ENCODE measurements at places on chromosomes 16 and 17.

GRCh38 chr17:78659546-78659945 lies 82.3 kb upstream of the DNAH17 start:
- DNase-seq: no peak

DNA sequence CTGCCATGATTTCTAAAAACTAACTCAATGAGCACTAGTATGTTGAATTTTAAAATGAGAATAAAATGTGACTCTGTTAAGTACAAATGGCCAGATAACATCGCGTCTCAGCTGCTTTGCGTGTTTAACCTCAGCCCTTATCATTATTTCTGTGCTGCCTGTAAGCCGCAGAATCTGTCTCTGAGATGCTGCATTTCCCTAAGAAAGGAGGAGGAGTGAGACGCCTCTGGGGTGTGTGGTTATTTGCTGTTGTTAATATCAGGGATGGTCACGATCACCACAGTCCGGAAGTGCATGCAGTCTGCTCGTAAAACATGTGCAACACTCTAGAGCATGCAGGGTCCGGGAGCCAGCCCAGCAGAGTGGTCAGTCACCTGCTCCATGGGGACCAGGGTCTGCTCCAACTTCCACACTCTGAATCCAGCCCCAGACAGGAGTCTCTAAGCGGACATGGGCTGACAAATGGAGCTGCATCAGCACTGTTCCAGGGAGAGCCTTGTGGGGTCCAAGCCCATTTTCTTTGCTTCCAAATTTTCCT lies 342.5 kb downstream of the MAF start:
- no peak for DNase-seq

GRCh38 chr17:17088086-17088485 lies 45.8 kb downstream of the MPRIP start:
- DNase-seq: no peak

DNA sequence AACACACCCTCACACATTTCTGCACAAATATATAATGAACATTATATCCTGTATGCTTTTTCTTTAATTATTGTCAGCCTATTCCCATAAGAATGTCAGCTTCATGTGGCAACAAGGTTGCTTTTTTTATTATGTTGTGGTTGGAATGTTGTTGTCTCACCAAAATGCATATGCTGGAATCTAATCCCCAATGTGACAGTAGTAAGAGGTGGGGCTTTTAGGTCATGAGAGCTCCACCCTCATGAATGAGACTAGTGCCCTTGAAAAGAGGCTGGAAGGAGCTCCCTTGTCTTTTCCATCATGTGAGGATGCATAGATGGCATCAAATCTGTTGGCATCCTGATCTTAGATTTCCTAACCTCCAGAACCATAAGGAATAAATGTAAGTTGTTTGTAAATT lies 131.3 kb upstream of the IRX6 start:
- no peak for DNase-seq

DNA sequence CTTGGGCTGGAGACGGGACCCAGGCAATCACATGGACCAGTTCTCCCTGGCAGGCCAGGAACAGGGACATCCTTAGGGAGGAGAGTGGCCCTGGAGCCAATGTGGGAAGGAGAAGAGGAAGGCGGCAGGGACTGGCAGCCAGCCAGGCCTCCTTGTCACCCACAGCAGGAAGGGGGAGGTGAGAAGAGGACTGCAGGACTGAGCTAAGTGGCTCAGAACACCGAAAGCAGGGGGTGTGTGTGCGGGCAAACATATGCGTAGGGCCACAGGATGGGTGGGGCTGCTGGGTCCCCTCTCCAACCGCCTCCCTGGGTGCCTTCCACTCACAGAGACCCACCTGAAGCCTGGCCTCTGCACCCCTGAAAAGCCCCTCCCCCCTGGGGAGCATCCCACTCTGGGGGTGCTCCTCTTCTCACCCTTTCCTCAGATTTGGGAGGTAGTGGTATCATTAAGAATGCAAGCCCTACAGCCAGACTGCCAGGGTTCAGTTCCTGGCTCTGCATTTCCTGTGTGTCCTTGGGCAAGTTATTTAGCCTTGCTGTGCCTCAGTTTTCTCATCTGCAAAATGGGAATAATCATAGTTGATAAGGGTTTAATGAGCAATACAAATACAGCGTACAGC lies 8.1 kb downstream of the PNMT start:
- no peak for DNase-seq

DNA sequence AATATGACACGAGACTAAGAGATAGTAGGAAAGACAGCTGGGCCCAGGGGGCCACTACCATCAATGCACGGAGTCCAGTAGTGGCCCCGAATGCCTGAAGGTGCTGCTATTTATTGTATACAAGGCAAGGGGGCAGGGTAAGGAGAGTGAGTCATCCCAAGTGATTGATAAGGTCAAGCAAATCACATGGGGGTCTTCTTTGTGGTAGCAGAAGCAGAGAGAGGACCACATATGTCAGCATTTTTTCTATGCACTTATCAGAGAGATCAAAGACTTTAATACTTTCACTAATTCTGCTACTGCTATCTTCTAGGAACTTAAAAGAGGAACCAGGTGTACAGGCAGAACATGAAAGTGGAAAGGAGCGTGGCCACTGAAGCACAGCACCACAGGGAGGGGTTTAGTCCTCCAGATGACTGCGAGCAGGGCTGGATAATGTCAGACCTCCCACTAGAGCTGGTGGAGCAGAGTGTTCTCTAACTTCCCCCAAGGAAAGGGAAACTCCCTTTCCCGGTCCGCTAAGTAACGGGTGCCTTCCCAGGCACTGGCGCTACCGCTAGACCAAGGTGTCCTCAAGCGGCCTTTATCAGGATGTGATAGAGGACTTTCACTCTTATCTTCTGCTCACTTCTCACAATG lies 26.4 kb upstream of the ARL4D start:
- no peak for DNase-seq

GRCh38 chr17:77266891-77267341 lies 126.1 kb downstream of the SEC14L1 start:
- no peak for DNase-seq

DNA sequence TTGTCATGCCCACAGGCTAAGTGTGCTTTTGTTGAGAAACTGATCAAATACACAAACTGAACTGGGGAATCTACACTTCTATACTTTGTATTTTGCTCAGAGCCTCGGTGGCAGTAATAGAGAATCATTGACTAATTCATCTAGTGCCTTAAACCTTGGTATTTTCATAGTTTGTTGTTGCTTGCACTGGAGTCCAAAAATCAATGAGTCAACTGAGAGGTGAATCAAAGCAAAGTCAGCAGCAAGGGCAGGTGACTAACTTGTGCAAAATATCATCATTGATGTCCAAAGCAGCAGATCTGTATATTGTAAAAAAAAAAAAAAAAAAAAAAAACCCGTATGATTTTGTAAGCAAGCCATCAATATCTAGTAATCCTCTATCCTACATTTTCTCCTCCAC lies 296.4 kb downstream of the MAP2K6 start:
- no peak for DNase-seq

- DNase-seq: no peak
Measured at GRCh38 chr16:75576384-75576811, 10.2 kb downstream of the GABARAPL2 start.

DNA sequence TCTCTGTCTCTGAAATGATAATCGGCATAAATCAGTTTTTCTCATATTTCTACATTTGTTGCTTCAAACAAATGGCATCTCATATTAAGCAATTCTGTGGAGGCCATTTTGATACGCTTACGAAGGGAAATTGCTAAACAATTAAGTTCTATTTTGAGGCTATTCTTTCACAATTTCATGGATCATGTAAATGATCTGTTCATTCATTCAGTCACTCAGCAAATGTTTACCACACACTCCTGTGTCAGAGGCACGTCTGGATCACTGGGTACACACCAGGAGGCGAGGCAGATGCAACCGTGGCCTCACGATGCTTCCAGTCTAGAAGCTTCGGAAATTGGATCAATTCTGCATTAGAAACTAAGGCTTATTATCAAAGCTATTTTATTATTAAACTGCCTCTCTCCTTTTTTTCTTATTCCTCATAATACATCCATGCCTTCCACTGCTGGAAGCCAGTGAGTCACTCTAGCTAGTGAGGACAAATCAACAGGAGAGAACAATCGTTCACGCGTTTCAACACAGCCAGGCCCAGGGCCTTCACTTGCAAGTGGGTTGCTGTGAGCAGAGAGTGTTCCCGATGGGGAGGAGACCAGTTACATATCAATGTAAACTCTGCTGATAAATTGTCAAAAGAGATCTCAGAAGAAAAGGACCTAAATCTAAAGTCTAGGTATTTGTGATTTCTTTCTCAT lies 11.3 kb upstream of the SLC39A11 start:
- DNase-seq: no peak

- no peak for DNase-seq
Measured at GRCh38 chr17:8366231-8366630, 10.3 kb downstream of the KRABD2 start.

GRCh38 chr17:63531022-63531965 lies 8.1 kb downstream of the KCNH6 start:
- DNase-seq: peak; percentile 68

- no peak for DNase-seq
Measured at GRCh38 chr16:12132290-12132689, 155.8 kb downstream of the SNX29 start.

GRCh38 chr17:4038076-4038475 lies 73.8 kb upstream of the ATP2A3 start:
- DNase-seq: no peak

- no peak for DNase-seq
Measured at GRCh38 chr17:19004421-19005136, at the start of gene FAM83G. Gene FAM83G, minus strand, starts transcription at chr17:19004764. Its CDS starts 723 bp downstream, at chr17:19004041.

- no peak for DNase-seq
Measured at GRCh38 chr17:35001549-35001948, 21.2 kb downstream of the LIG3 start.

GRCh38 chr16:82366462-82366861 lies 196.4 kb upstream of the MPHOSPH6 start:
- no peak for DNase-seq

- DNase-seq: no peak
Measured at GRCh38 chr16:57981636-57982035, 10.7 kb upstream of the CNGB1 start.

GRCh38 chr16:85557971-85558657 lies 55.0 kb upstream of the GSE1 start:
- peak; percentile 57 for DNase-seq

GRCh38 chr17:27244491-27245223 lies 49.3 kb upstream of the WSB1 start:
- DNase-seq: no peak

- no peak for DNase-seq
Measured at GRCh38 chr17:71869841-71870545, 250.8 kb upstream of the SOX9 start.

DNA sequence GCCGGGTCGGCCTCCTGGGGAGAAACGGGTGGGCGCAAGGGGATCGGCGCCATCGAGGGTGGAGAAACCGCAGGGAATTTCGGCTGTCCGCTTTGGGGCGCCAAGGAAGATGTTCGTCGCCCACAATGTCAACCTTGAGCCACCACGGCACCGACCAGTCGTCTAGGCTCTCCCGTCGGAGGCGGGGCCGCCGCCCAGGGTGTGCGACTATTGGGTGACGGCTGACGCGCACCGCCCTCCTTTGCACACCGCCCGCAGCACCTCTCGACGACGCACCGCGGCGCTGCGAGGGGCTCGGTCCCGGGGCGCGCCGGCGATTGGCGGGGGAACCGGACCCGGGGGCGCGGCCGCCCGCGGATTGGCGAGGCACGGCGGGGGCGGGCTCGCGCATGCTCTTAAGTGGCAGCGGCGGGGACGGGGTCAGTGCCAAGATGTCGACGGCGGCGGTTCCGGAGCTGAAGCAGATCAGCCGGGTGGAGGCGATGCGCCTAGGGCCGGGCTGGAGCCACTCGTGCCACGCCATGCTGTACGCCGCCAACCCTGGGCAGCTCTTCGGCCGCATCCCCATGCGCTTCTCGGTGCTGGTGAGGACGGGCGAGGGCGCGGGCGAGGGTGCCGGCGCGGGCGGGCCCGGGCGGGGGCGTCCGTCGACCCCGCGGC lies at the start of gene NUDT16L1:
NUDT16L1 (plus strand) TSS at position 267 of the 660 bp plus-strand sequence; CDS start at position 432, 165 bp downstream.
- peak; percentile 96 for DNase-seq

- DNase-seq: no peak
Measured at GRCh38 chr16:89764711-89765201, 43.4 kb downstream of the ZNF276 start.

DNA sequence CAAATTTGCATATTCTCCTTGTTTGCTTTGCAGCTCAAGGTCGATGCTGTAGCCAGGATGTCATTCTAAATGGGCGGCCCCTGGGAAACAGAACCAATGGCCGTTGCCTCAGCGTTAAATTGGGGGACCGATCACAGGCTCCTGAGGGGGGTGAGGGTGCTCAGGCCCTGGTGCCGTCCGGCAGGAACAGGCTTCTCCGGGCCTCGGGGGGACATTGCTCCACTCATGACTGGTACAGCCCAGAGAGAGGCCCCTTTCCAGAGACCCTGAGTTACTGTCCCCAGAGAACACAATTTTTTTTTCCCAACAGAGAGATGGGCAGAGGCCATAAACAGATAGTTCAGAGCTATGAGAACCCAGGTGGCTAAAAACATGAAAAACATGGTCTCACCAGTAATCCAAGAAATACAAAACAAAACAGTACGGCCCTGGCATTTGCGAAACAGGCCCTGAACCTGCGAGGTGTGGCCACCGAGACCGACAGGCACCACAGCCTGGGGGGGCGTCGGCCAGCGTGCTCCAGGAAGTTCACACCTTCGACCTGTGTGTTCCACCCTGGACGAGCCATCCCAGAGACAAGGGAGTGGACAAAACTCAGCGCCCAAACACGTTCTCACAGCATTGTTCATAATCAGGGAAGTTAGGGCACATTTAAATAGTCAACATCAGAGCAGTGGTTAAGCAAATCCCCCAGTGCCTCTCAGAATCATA lies 82.8 kb downstream of the METRNL start:
- no peak for DNase-seq

DNA sequence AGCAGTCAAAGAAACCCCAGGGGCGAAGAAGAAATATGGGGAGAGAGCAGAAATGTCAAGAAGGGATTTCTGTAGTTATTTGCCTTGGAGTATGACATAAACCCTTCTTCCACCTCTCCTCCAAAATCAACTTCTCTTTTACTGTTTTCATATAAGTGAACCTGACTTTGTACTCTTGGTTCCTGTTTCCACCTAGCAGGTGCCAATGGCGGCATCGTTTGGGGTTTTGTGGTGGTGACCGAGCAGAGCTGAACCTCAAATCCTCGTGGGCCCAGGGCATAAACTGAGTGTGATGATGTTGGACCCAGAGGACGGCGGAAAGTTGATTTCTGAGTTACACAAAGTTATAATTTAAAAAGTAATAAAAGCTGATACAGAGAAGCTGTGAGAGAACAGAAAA lies 39.6 kb upstream of the PSMD7 start:
- no peak for DNase-seq

- peak; percentile 68 for DNase-seq
Measured at GRCh38 chr17:76124582-76125390, 16.3 kb downstream of the FOXJ1 start.

GRCh38 chr16:73126525-73126853 lies 78.6 kb upstream of the ZFHX3 start:
- DNase-seq: no peak

Data from WERI-Rb-1 (cell line).